ENCODE measurements at places on chromosomes 2 and 18. TPM values are rescaled to one million over a fixed set of nuclear protein-coding genes. Genes with fewer than 3 reads are reported as not detected.

Gene CPLX4
- not detected for total RNA-seq

Gene BMP10
- not detected for total RNA-seq

Gene C2orf92
- 8.9 TPM for total RNA-seq

Gene NPAS2
- not detected for total RNA-seq

Gene FAM124B
- total RNA-seq = not detected

- H3K4me1 ChIP-seq = no peaks in the 10 kb centered on the region
- DNase-seq = no peak
- no peak overlapping the region for H3K27ac ChIP-seq
- peaks cover 10% of the 10 kb centered on the region for H3K27me3 ChIP-seq
Observed at GRCh38 chr2:205868773-205869333, 186.6 kb downstream of the NRP2 start.

- H3K4me3 ChIP-seq = no peak overlapping the region
- no peaks in the 10 kb centered on the region for H3K27me3 ChIP-seq
- no peak for DNase-seq
- no peaks in the 10 kb centered on the region for H3K36me3 ChIP-seq
- no peaks in the 10 kb centered on the region for H3K4me1 ChIP-seq
Observed at GRCh38 chr2:238636269-238637073, 209.7 kb downstream of the ASB1 start.

DNA sequence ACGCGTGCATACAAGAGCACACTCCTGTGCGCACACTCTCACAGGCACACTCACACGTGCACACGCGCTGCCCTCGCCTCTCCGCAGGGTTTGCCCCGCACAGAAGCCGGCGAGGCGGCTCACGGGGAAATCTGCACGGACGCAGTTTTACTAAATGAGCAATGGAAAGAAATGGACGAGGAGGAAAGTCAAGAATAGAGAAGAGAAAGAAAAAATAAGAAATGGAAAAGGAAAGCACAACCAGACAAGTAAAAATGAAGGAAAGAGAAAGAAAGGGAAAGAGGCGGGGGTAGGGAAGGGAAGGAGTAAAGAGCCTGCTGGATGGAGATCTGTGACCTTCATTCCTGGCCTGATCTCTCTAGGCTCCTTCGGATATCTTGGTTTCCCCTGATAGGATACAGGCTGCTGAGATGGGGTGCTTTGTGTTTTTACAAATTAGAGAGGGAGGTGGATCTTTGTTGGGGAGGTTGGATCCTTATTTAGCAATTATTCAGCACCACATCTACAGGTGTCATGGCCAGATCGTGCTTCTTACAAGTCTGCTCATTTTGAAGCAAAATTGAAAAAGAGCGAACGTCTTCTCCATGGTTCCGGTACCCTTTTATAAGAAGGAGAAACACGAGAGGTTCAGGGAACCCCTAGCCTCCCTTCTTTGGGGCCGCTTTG lies 693 bp upstream of the LRP2 start:
- H3K27ac ChIP-seq = no peak overlapping the region
- peaks cover 44% of the 10 kb centered on the region for H3K27me3 ChIP-seq
- DNase-seq = no peak

DNA sequence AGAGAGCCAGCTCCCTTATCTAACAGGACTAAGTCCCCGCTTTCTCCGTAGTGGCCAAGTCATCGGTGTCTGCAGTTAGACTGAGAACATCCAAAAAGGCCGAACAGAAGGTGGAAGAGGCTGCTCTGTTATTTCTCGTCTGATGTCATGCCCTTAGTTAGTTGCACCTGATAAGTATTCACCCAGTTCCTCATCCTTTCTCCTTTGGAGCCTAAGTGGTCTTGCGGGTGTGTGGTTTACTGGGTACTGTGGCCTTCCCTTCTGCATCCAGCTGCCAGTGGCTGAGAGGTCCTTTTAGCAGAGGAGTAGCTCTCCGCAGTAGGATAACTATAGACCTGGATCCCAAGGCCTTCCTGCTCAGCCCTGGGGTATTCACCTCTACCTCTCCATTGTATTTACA lies 211.6 kb downstream of the BCL2 start:
- no peaks in the 10 kb centered on the region for H3K36me3 ChIP-seq
- no peak for DNase-seq
- peaks cover 42% of the 10 kb centered on the region for H3K4me1 ChIP-seq
- no peaks in the 10 kb centered on the region for H3K27me3 ChIP-seq

Gene LIPG
- total RNA-seq = 0.29 TPM

Gene ZNF407
- total RNA-seq = 26.7 TPM

GRCh38 chr2:171706152-171706803 lies 19.0 kb downstream of the DYNC1I2 start:
- H3K27me3 ChIP-seq = no peaks in the 10 kb centered on the region
- H3K36me3 ChIP-seq = peaks cover 36% of the 10 kb centered on the region
- peaks cover 18% of the 10 kb centered on the region for H3K4me1 ChIP-seq
- no peak for DNase-seq

DNA sequence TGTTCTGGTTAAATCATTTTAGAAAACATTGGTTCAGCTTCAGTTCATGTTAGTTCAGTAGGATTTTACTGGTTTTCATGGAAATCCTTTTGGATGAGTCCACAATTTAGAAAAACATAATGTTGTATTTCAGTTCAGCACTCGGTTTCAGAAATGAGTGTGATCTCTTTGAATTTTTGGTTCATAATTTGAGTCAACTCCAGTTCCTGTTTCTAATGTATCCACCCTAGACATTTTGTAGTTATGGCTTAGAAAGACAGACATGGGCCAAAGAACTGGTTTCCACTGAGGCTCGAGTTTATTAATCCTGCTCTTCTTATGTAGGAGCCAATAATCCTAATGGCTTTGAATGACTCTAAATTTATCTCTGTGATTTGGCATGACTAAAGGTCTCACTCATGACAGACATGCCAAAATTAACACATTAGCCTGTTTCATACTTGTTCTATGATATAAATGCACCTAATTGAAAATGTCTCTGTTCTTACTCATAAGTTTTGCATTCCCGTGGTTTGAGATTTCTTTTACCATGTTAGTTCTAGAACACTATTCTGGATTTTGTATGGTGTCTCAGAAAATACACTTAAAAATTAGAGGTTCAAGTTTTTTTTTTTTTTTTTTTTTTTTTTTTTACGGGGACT lies 82.3 kb upstream of the SPRED2 start:
- no peaks in the 10 kb centered on the region for H3K4me1 ChIP-seq
- DNase-seq = no peak
- no peak overlapping the region for H3K4me3 ChIP-seq
- H3K27me3 ChIP-seq = peaks cover 4% of the 10 kb centered on the region
- H3K27ac ChIP-seq = no peak overlapping the region

Gene TBC1D8
- total RNA-seq = 4.7 TPM

GRCh38 chr2:206798000-206798399 lies 32.6 kb downstream of the FASTKD2 start:
- no peaks in the 10 kb centered on the region for H3K27me3 ChIP-seq
- peaks cover 12% of the 10 kb centered on the region for H3K4me1 ChIP-seq
- peaks cover 11% of the 10 kb centered on the region for H3K36me3 ChIP-seq
- DNase-seq = no peak
- H3K27ac ChIP-seq = no peak overlapping the region

Gene GAL3ST2
- total RNA-seq = not detected

DNA sequence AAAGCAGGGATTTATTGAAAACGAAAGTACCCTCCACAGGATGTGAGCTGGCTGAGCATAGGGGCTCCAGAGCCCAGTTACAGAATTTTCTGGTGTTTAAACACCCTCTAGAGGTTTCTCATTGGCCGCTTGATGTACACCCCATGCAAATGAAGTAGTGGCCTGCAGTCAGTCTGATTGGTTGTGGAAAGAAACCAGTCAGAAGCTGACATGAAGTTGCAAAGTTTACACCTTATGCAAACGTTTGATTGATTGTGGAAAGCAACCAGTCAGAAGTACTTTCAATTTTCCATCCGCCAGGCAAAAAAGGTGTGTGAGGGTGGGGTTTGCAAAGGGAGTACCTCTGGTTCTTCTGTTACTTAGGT lies 62.3 kb downstream of the VWA3B start:
- H3K4me1 ChIP-seq = no peaks in the 10 kb centered on the region
- no peaks in the 10 kb centered on the region for H3K36me3 ChIP-seq
- H3K27ac ChIP-seq = no peak overlapping the region
- DNase-seq = no peak

Gene IL1RL1
- not detected for total RNA-seq

Data from activated B cell treated with CpG ODN at 0.5 μM for 24 hours (primary cell).